ENCODE measurements at places on chromosomes 6 and 20.

DNA sequence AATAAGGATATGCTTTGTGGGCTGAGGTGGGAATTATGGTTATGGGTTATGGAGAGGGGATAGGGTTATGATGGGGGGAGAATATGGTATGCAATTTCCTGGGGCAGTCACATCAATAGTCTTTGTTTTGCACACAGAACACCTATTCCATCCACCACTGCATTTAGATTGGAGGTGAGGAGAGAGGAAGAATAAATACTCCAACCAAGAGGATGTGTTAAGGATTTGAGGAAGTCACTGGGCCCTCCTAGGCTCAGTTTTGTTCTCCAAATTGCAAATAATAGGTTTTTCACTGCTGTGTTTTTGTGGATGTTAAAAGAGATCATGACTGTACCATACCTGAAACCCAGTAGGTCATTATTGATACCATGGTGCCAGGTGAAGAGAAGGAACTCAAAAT is 29.5 kb upstream of the SIRPG start:
- DNase-seq = no peak

- DNase-seq = no peak
These were observed 31.1 kb downstream of the ARID1B start for GRCh38 chr6:156808287-156808686.

- no peak for DNase-seq
These were observed 173.6 kb upstream of the ARG1 start for GRCh38 chr6:131399433-131399832.

- no peak for DNase-seq
These were observed 1.8 kb upstream of the SLC17A9 start for GRCh38 chr20:62950741-62951140.

GRCh38 chr6:20946022-20946421 is 411.8 kb downstream of the CDKAL1 start:
- no peak for DNase-seq

GRCh38 chr6:14656649-14657048 is 539.1 kb downstream of the CD83 start:
- DNase-seq = no peak

DNA sequence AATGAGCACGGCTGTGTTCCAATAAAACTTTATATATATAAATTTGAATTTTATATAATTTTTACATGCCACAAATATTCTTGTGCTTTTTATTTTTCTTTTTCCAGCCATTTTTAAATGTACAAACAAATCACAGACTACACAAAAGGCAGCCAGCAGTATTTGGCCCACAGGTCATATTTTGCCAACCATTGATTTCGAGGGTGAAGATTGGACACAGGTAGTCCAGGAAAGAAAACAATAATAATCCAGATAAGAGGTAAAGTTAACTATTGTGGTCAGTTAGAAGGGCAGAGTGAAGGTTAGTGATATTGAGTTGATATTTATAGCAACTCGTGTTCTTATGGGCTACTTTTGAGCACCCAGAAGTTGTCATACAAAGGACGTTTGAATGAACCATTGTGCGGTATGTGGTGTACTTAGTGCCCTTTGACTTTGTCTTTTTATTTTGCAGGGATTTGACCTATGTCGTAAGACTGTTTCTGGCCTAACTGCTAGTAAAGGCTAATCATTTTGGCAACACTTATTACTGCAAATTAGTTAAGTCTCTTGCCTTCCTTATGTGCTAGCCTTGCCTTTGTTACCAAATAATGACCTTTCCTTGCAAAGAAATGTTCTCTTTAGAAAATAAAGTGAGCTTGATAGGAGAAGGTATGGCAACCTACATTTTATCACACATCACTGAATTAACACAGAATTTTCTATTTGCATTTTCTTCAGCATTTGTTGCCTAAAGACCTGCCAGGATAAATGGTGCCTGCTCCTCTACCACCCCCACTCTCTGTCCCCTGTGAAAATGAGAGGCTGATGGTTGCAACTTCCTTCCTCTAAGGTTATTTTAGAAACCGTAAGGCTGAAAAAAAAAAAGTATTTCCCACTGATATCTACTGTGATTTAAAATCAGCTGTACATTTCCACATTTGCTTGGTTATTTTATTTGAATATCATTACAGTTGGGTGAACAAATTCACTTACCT is 493.9 kb upstream of the SOX4 start:
- DNase-seq = no peak

DNA sequence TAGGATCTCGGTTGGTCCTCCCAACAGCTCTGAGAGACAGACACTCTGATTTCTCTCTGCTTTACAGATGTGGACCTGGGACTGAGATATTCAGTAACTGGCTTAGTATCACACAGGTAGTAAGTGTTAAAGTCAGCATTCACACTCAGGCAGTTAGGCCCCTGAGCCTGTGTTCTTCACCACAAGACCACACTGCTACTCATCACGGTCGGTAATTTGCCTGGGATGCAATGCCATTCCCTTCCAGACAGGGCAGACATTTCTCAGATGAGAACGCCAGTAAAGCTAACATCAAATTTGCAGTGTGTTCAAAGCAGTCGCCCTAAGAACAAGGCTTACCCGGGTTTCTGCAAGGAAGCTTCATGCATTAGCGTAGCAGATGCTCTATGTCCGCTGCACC is 39.8 kb upstream of the HIVEP1 start:
- DNase-seq = no peak

DNA sequence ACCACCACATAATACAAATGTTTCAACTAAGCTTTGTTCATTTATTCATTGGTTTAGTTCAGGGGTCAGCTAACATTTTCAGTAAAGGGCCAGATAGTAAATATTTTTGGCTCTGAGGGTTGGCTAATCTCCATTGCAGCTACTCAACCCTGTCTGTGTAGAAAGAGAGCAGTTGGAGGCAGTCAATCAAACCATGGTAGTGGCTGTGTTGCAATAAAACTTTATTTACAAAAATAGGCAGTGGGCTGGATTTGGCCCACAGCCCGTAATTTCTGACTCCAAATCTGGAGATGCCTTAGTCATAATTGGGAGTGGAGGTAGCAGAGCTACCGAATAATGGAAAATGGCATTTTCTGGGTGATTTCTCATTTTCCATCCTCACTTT is 242.5 kb upstream of the ZFP64 start:
- DNase-seq = no peak

DNA sequence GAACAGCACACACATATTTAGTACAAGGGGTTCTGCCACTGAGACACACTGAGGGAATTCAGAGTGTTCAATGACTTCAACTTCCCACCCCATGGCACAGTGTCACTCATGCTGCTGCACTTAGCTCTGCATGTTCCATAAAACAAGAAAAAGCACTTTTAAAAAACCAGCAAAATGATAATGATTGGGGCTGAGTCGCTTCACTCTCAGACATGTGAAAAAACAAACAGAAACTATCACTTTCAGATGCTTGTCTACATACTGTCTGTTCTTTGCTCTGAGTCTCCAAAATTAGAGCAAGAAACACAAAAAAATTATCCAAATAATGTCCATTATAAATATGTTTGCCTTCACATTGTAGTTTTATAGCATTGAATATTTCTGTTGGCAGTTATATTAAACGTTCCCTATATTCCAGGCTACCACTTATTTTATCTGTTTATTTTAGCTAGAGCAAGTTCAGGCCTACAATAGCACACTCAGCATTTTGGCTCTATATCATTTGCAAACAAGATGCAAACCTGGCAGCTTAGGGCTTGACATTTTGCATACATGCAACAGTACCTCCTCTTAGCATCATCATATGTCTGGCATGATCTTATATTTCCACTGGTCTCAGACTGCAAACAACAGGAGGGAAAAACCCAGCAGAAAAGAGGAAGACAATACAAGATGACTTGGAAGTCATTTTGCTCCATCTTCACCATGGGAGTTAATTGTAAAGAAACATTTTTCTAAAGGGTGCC is 398.8 kb downstream of the HACE1 start:
- DNase-seq = no peak

DNA sequence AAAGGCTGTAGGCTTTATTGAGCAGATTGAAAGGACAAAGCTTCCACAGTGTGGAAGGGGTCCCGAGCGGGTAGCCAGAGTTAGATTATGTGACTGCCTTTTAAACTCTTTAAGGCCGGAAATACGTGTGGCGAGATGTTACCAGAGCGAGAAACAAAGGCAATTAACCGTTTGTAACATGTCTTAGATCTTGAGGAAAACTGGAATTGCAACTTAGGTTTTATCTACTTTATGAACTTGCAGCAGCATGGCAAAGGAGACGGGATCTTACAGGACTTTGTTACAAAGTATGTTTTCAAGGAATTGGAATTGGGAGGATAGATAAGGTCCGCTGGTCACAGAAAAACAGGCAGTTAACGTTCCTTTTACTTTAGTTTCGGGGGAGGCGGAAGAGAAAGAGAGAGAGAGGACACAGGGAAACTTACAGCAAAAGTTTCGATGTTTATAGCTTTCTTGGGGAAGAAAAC is 594.7 kb upstream of the ADGRB3 start:
- no peak for DNase-seq

- DNase-seq = no peak
These were observed 7.6 kb upstream of the BMP5 start for GRCh38 chr6:55882718-55883569.

- no peak for DNase-seq
These were observed 65.4 kb downstream of the RWDD2A start for GRCh38 chr6:83258517-83258916.

DNA sequence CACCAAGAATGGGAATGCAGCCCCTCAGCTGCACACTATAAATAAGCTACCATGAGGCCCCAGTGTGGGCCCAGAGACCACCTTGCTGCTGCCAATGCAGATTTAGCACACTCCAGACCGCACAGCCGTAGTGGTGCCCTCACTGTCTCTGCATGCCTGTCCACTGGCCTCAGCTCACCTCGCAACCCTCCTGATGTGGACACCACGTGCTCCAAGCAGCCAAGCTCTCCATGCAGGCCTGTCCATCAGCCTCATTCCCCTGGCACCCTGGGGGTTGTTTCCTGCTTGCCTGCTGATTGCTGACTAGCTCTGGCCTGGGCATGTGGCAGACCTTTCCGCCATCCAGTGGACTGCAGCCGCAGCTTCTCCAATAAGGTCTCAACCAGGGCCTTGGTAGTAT is 36.2 kb downstream of the ZBTB9 start:
- DNase-seq = no peak

Measured in activated CD4-positive, alpha-beta T cell treated with anti-CD3 and anti-CD28 coated beads, Interleukin-2, amount 50 U/mL, for 24 hours (primary cell).